ENCODE measurements at places on chromosomes 11 and 22.
A peak's percentile ranks its signal among the peaks of the same experiment; 100 is the strongest.

DNA sequence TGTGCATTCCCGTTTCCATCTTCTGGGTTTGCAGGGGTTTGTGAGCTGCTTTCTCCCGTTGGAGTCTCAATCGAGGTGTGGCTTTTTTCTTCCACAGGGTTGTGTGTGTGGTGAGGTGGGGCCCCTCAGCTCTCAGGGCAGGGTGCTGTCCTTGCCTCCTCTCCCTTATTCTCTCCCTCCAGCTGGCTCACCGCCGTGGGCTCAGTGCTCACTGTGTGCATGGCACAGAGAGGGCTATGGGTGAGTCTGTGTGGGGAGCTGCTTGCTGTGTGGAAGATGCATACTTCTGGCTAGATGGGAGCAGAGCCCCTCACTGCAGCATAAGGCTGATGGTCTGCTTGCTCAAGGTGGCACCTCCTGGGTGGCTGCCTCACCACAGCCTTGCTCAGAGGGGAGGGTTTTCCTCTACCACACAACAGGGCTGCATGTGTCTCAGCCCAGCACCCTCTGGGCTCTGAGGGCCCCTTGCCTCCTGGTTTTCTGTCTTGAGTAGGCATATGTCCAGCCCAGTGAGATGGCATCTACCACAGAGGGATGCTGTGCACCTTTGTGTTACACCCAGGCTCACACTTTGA lies 203.1 kb upstream of the B3GAT1 start:
- DNase-seq, result no peak

DNA sequence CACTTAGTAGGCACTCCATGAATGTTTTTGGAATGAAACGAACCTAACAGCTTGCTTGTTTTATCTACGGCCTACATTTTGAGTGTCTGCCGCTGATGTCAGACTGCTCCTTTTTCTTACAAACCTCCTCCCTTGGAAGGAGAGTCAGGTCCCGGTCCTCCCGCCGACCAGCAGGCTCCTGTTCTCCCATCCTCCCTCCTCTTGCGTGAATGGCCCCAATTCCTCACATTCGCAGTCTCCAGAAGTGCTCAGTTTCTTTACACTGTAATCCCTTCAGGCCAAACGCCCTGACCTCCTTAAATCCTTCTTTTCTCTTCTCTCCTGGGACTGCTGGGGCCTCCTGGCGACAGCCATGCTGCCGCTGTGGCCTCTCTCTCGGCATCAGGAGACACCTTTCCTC lies 82.6 kb upstream of the CSNK2A3 start:
- DNase-seq, result no peak

DNA sequence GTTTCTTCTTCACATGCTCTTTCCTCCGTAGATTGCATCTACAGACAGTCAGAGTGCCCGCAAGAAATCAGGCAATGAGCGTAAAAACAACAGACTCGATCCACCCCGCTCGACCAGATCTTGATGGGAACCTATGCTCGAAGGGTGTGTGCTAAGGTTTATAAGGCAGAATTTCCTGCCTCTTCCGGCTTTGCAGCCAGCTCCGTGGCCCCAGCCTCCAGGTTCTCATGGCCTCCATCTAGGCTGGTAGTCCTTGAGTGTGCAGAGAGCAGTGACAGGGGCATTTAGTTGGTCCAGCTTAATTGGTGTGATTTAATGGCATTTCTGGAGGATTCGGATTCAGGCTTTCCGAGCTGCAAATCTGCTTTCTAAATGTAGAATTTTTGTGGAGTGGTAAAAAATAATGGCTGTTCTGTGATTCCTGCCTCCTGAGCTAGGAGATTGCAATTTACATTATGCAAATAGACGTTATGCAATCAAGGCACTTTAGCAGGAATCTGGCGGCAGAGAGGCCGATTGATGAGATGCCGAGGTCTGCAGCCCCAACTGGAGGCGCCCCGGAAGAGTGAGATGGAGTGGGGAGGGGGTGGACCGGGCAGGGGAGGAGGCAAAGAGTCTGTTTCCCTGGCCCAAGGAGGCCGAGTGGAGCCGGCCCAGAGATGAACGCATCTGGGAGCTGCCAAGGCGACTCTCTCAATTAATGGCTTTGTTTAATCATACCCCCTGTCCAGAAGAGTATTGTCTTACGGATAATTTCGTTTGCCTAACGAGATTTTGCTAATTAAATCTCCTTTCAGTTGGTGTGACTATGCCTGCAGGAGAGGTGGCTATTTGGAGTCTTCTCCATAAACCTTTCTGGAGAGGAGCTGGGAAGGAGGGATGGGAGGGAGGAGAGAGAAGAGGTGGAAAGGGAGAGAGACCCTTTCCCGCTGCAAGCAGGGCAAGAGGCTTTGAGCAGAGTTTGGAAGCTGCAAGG lies 75.3 kb downstream of the PKNOX2 start:
- DNase-seq, result no peak

- DNase-seq, result no peak
Measured at GRCh38 chr22:47836957-47837356, 1074.5 kb downstream of the TBC1D22A start.

GRCh38 chr11:35876786-35877185 lies 67.1 kb upstream of the LDLRAD3 start:
- no peak for DNase-seq

- DNase-seq, result no peak
Measured at GRCh38 chr11:95267601-95268213, 36.7 kb upstream of the SESN3 start.

DNA sequence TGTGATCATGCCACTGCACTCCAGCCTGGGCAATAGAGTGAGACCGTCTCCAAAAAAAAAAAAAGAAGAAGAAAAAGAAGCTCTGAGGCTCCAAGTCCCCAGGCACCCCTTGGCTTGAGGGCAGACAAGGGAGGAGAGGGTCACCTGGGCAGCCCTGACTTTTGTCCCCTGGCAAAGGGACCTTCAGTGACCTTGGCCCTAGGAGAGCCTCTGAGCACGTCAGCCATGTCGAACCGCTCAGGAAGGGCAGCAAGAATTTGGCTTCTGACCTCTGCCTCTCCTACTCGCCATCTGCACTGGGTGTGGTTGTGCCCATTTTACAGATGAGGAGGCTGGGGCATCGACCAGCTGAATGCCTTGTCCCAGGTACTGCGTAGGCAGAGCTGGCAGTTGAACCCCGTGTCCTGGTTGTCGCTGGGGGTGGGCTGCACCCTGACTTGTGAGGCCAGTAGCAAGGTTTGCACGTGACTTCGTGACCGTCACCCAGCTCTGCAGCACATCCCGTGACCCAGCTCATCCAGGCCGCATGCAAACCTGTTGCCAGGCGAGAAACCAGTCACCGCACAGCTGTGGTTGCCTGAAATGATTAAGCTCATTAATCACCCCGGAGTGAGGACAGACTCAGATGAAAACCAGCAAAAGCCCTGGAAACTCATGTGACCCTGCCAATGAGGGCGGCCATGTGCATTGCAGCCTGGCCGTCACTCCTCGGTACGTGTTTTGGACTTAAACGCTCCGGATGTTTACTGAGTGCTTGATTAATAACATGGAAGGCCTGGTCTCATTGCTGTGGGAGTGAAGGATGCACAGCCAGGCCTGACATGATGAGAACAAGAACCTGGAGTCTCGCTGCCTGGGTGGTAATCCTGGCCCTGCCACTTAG lies 47.7 kb upstream of the PPP6R3 start:
- DNase-seq, result no peak

DNA sequence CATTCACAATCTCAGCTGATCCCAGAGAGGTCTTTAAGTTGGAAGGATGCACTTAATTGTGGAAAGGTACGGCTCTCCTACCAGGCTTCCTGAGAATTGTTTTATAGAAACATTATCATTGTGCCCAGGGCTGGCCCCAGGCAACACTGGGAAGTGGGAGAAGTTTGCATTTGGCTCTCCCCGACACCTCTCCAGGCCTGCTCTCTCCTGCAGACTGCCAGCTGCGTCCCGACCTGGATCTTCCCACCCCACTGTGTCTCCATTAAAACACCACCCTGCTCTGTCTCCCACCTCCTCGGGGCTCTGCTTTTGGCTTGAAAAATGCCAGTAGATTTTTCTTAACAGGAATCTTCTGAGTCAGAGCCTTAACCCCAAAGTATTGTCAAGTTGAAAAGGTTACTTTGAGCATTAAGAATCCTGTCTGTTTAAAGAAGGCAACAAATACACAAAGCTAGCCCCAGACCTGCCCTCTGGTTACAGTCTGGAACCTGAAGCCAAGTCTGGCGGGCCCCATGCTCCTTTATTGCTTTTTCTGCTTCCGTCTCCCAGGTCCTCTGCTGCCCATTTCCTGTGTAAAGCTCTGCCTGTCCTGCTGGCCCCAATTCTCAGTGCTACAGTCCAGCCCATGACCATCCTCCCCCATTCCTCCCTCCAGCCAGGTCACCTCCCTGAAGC lies 530.2 kb downstream of the SOX6 start:
- DNase-seq, result no peak

GRCh38 chr11:8067929-8068575 lies 13.0 kb upstream of the TUB start:
- no peak for DNase-seq

DNA sequence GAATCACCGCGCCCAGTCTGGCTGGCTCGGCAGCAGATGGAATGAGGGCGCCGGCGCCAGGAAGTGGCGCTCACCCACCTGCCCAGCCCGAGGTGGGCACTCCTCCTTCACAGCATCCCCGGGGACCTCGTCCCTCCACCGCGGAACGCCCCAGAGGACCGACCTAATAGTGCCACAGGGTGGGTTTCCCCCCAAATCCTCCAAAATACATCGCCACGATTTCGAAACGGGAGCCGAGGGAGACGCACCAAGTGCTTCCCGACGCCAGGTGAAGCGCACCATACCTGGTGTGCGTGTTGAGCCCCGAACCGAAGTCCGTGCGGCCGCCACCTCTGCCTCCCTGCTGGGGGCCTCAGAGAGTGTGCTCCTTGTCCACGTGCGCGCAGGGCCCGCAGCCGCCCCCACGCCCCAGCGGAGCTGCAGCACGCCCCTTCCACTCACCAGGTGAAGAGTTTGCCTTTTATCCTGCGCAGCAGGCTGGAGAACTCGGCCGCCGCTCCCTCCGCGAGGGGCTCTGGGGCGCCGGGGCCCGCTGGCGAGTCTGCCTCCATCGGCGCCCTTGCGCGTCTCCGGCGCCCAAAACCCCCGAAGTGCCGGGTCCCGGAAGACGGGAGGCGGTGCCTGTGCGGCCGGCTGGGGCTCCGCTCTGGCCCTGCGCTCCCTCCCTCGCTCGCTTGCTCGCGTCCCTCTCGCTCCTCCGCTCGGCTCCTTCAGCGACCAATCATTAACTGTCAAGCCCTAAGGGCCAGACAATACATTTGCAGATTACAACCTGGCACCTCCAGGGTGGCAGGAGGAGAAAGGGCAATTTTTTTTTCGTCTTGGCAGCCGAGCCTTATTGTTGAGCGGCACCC lies at the start of gene SLC35F2:
SLC35F2 (minus strand) TSS at position 571 of the 854 bp plus-strand sequence; CDS start at position 551, 20 bp downstream.
- peak; percentile 43 for DNase-seq

GRCh38 chr22:30202531-30203006 lies 44.0 kb downstream of the LIF start:
- DNase-seq, result no peak

DNA sequence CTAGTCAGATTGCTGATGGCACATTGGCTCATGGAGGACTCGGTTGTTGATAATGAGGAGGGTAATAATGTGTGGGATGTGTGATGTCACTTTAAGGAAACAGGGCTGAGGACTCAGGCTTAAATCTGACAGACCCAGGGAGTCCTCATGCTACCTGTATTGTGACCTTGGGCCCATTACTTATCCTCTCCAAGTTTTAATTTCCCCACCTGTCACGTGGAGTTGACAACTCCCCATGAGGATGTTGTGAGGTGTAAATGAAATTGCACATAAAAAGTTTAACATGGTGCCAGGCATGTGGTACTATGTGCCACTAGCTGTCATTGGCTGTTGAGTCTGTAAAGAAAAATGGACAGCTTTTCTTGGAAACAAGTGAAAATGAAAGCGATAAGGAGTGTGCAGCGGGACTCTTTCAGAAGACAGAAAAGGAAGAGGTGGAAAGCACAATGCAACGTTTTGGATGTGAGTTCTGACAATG lies 15.3 kb downstream of the IL10RA start:
- DNase-seq, result no peak

- DNase-seq, result no peak
Measured at GRCh38 chr11:78825591-78826020, 250.9 kb upstream of the NARS2 start.

All from stimulated activated CD8-positive, alpha-beta memory T cell treated with anti-CD3 and anti-CD28 coated beads, Interleukin-2, amount 100 ng/mL, for 1 hour (primary cell).